ENCODE measurements at places on chromosomes 5 and 9.

GRCh38 chr5:159214486-159215271 is 5.3 kb upstream of the RNF145 start:
- no peak for DNase-seq

GRCh38 chr5:125440905-125441304 is 694.5 kb upstream of the ZNF608 start:
- no peak for DNase-seq

DNA sequence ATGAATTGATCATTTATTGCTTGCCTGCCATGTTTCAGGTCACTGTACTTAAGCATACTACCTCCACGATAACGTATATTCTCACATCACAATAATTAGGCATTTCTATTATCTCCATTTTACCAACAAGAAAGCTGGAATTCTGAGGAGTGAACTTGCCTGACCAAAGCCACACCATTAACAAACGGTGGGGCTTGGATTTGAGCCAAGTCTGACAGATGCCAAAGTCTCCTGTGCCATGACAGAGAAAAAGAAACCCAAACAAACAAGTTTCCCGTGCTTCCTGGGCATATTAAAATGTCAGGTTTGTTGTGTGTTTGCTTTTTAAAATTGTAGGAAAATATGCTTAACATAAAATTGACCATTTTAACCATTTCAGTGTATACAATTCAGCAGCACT is 40.8 kb upstream of the KCNV2 start:
- DNase-seq, result no peak

GRCh38 chr9:10921671-10922070 is 308.9 kb upstream of the PTPRD start:
- no peak for DNase-seq

DNA sequence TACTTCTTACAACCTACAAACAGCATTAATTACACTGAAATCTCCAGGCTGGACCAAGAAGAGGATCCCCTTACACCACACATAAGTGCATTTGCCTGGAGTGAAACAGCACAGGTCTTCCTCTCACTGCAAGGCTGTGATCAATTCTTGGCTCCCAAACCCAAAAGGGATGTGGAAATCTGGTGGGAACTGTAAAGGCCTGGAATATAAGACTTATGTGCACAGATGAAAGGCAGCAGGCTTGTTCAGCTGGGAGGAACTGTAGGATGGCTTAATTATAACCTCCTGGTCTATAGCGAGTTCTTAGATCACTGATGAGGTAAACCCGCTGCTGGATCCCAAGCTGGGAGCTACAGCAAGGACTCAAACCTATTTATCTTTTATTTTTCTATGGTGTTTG is 182.9 kb upstream of the TNC start:
- DNase-seq, result no peak
